ENCODE measurements at places on chromosomes 3 and 15. TPM values are rescaled to one million over a fixed set of nuclear protein-coding genes. Genes with fewer than 3 reads are reported as not detected.

DNA sequence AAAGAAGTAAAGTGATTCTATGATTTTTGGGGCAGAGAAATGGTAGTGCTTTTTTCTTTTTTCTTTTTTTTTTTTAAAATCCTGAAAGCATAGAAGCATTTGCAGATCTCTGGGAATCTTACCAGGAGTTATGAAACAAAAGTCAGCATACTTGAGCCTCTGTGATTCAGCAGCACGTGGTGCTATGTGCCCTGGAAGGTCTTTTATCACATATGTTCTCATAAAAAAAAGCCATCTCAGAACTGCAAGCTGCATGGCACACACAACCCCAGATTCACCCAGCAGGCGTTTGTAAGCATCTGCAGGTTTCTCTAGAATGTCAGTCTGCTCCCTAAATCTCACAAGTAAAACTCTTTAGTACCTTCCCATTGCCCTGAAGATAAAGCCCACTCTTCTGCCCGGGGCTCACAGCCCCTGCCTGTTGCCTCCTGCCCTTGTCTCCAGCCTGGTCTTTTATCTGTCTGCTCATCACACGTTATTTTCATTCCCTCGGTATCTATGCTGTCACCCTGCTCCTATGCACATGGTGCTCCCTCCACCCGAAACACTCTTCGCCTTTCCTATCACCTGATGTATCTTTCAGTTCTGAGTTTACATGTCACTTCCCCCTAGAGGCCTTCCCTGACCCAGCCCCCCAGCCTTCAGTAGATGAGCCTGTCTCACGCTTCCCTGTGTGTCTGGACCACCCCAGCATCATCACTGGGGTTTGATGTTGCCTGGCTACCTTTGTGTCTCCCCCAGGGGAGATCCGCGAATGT is 72.4 kb downstream of the CHDH start:
- peak; percentile 60 for DNase-seq

GRCh38 chr15:35751413-35752133 is 205.6 kb upstream of the DPH6 start:
- peak; percentile 86 for DNase-seq

The TNNC1 gene
- 3,730 TPM for total RNA-seq

- DNase-seq: peak; percentile 5
Observed at GRCh38 chr3:151058740-151059139, 26.7 kb upstream of the MED12L start.

GRCh38 chr3:47799733-47800132 is 3.2 kb upstream of the DHX30 start:
- DNase-seq: no peak

GRCh38 chr3:195802261-195802701 is 9.4 kb downstream of the MUC4 start:
- peak; percentile 37 for DNase-seq

DNA sequence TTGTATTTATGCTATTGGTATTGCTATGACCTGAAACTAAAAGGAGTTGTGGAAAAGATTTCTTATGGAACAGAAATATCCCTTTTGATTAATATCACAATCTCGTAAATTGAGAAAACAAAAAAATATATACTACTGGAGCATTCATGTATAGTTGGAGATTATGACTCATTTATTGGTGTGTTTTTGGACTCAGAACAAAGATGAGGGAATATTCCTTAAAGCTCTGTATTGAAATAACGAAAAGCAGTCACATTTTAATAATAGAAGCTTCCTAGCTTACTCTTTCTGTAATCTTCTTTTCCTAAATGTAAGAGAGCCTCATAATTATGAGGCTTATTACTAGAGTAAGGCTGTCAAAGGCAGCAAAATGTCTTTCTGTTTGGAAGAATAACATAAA is 14.3 kb downstream of the CTNNB1 start:
- no peak for DNase-seq

The ACOX2 gene
- 0.91 TPM for total RNA-seq

The TMCO5A gene
- total RNA-seq: not detected

DNA sequence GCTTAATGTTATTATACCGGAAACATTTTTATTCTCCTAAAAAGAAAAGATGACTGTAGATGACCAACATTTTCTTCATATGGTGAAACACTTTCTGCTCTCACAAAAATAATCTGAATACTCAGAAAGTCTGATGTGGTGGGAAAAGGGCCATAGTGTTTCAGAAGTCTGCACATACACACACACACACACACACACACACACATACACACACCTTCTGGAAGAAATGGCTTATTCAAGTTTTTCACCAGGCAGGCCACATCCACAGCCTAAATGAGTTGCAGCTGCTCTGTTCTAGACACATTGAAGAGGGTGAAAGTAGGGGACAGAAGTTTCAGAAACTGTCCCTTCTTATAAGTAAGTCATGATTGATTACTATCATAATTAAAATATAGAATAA is 220.0 kb downstream of the ZMAT3 start:
- DNase-seq: no peak

DNA sequence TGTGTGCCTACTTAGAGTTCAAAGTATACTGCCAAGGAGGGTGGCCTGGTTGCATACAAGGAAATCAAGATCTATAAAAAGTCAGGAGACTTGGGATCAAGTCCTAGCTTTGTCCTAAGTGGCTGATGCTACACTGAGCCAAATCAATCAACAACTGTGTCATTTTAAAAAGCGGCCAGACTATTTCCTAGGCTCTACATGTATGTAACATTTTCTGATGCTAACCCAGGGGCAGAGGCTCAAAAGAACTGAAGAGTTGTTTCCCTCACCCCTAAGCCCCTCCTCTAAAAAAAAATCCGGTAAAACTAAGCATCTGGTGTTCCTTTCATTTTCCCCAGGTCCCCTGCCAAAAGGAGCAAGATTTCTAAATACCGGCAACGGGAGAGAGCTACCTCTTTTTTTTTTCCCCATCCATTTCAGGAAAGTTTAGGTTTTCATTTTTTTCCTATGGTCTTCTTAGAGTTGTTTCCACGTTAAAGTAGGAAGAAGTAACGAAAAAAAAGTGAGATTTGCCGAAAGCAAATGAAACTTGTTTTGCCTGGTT is 18.8 kb upstream of the CHD2 start:
- peak; percentile 41 for DNase-seq

DNA sequence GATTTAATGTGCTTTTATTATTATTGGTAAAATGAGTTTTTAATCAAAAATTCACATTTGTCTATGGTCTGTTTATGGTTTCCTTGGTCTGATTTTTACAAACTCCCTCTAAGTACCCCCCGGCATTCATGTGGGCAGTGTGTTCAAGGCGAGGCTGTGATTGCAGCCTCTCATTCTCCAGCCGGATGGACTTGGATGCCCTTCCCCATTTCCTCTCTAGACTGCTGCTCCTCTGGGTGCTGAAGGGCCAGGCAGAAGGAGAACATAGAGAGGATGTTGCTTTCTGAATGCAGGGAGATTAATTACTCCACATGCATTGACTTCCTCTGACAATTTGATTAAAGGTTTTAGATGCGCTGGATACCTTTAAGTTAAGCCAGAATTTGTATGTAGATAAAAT is 3.9 kb upstream of the TMC3 start:
- no peak for DNase-seq

The TXNRD3 gene
- total RNA-seq: 9.8 TPM

GRCh38 chr3:52283306-52283705 is 4.3 kb upstream of the GLYCTK start:
- DNase-seq: no peak

The ATR gene
- 13.9 TPM for total RNA-seq

- DNase-seq: no peak
Observed at GRCh38 chr3:56421205-56421604, 47.1 kb downstream of the ERC2 start.

The FSIP1 gene
- total RNA-seq: 0.37 TPM

DNA sequence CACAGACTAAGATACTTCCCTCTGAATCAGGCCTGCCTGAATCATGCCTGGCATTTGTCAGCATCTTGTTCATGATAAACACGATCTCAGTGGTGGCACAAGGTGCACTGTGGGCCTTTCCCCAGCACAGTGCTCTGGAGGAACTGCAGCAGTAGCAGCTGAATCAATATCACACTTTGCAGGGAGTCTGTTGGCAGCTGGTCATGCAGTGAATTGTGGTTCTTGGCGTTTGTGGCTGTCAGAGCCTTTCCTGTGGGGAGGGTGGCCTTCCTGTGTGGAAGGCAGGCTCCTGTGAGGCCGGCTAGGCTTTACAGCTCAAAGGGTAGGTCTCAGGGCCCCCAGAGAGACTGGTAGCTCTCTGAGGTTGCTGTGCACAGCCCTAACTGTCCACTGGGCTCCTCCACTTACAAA is 54.4 kb upstream of the TLE3 start:
- DNase-seq: peak; percentile 93

DNA sequence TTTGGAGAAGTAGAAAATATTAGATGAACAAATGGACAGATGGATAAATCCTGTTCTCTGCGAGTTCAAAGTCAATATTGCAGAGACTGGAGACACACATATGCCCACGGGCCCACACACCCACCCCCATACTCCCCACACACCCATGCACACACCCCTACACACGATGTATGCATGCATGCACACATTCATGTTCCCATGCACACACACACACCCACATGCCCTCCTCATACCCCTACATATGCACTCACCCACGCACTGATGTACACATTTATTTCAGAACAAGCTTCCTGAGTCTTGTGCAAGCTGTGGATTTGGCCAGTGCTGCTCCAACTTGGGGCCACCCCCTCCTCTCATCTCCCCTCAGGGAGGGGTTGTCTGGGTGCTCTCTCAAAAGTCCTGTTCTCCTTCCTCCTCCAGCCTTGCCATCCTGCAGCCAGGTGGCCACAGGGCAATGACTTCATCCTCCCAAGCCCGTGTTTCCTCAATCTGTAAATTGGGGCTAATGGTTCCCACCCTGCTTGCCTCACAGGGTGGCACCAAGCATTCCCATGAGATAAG is 16.4 kb downstream of the MAPKAPK3 start:
- no peak for DNase-seq

The BBX gene
- total RNA-seq: 59.2 TPM

- no peak for DNase-seq
Observed at GRCh38 chr3:72224804-72225509, 440.0 kb upstream of the PROK2 start.

- DNase-seq: no peak
Observed at GRCh38 chr3:148439254-148439822, 258.4 kb upstream of the AGTR1 start.

GRCh38 chr3:178969004-178969700 is 102.5 kb downstream of the ZMAT3 start:
- DNase-seq: no peak

DNA sequence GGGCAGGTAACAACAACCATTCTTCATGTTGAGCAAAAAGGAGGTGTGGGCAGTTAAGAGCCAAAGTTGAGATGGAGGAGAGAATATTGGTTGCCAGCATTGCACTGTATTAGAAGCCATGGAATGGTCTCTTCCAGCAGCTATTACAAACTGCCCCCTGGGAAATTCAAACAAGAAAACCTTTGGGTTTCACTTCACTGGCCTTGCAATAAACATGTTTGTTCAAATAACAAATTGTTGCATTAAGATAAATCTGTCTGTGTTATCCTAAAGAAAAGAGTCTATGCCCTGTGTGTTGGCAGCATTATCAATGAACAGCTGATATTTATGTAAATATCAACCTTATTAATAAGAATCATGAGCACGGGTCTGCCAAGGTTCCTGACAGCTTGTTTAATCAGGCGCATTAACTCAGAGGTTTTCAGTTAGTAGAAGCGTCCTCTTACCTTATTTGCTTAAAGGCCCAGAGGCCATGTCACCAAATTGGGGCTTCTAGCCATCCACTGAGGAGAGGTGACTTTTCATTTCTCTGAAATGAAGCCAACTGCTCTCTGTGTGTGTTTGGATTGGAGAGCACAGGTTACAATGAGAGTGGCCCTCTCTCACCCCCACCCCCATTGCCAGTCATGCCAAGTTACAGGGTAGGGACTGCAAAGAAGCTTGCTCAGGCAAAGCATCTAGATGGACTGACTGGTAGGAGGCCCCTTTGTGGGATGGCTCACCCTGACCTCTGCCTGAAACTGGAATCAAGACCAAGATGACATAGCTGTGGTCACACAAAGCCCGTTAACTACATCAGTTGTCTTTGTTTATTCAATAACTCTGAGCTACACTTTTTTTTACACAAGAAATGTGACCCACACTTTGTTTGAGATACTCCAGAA is 10.5 kb downstream of the FILIP1L start:
- peak; percentile 87 for DNase-seq

The VEPH1 gene
- 17.0 TPM for total RNA-seq

The ZPLD1 gene
- total RNA-seq: 0.59 TPM

DNA sequence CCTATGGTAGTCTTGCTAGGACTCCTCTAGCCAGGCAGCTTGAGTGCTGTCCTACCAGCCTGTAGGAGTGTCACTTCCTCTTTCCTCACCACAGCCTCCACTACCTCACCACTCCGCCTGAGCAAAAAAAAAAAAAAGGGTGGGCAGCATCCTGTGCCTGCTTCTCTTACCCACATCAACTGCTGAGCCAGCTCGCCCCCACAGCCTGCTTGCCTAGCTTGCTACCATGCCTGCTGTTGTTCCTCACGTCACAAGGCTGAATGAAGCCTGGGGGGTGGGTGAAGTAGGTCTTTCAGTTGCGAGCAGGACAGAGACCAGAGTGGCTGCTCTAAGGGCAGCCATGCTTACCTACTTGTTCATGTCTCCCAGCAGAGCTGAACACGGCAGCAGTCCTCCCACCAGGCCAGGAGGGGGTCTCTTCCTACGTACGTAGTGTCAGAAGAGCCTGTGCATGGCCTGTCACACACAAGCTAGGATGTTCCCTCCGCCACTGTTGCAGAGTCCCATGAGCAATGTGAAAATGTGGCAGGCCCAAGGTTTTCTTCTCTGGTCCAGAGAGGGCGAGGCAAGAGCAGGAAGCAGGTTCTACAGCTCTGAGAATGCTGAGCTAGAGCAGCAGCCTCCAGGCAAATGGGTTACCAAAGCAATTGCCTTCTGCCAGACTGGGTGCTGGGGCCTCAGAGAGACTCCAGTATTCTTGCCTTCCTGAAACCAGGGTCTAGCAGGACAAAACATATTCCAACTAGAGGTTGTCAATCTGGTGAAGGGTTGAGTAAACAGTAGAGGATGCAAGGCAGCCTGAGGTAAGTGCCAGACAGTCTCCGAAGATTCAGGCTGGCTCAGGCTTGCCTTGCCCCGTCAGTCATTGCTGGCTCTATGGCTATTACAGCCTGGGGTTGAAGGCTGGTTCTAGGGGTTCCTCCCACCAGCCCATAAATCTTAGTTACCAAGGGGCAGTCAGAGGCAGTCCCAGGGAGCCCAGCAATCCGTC is 8.1 kb downstream of the PPM1M start:
- no peak for DNase-seq

DNA sequence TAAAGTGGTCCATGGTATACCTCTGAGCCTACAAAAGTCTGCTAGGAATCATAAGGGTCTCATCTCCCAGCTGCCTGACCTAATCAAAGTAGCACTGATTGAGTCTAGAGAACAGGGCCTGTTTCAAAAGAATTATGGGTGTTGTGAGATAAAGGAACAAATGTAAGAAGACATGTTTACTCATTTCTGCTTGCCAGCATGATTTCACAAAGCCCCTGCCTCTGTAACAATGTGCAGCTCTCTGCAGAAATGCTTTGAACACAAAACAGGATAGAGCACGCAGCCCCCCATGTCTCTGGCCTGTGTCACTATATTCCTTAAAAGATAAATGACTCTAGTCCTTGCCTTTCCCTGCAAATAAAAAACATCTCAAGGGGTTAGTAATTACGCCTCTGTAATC is 94.7 kb upstream of the IGSF10 start:
- no peak for DNase-seq

Data from myocyte (in vitro differentiated cells).